ENCODE measurements at places on chromosomes 12 and 14. TPM values are rescaled to one million over a fixed set of nuclear protein-coding genes. Genes with fewer than 3 reads are reported as not detected.

Gene TCL1B
- not detected for total RNA-seq

DNA sequence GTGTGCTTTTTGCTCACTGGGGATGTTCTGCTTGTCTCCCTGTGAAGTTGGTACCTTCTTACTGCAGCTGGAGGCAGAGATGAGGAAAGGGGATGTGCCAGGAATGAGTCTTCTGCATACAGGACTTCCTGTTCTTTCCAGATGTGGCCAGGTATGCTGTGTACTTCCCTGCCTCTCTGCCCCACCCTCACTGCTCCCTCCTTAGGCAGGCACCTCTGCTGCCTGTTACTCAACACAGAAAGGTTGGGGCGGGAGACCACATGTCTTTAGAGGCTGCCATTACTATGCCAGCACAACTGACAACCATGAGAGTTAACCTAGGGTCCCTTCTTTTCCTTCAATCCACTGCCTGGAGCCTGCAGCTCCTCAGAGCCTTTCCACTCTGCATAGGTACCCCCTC is 2.0 kb upstream of the OAS3 start:
- DNase-seq, result no peak

DNA sequence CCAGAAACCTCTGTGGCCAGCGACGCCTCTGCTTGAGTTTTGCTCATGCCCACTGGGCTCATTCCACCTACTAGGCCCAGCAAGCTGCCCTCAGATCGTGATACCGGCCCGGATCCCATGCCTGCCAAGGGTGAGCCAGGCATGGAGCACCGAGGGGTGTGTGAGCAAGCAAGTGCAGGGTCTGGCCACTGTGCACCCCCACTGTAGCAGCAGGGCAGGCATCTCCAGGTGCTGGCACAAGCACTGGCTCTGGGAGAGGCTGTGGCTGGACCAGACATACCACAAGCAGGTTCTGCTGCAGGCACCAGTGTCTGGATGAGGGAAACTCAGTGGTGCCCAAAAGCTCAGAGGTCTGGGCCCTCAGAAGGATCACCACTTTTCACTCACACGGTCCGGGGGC is 20.6 kb downstream of the FAM186A start:
- DNase-seq, result no peak

DNA sequence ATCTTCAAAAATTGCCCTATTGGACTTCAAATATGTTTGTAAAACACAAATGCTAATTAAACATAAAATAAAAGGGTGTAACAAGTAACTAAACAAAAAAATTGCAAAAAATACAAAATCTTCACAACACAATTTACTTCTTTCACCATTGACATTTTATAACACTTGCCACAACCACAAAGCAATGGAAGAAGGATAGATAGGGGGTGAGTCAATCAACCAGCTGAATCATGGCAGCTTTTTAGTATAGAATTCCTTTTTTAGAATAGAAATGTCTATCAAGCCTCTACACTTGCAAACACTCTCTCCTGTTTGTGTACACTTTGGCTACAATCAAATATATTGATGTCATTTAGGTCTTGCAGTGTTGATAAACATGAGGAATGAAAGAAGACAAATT is 232.7 kb downstream of the SLC16A7 start:
- DNase-seq, result no peak
